ENCODE measurements at places on chromosomes 1 and 21.

- DNase-seq: no peak
Observed at GRCh38 chr1:93828367-93828755, 50.6 kb downstream of the DNTTIP2 start.

GRCh38 chr1:179637211-179637860 lies 45.7 kb downstream of the TDRD5 start:
- no peak for DNase-seq

DNA sequence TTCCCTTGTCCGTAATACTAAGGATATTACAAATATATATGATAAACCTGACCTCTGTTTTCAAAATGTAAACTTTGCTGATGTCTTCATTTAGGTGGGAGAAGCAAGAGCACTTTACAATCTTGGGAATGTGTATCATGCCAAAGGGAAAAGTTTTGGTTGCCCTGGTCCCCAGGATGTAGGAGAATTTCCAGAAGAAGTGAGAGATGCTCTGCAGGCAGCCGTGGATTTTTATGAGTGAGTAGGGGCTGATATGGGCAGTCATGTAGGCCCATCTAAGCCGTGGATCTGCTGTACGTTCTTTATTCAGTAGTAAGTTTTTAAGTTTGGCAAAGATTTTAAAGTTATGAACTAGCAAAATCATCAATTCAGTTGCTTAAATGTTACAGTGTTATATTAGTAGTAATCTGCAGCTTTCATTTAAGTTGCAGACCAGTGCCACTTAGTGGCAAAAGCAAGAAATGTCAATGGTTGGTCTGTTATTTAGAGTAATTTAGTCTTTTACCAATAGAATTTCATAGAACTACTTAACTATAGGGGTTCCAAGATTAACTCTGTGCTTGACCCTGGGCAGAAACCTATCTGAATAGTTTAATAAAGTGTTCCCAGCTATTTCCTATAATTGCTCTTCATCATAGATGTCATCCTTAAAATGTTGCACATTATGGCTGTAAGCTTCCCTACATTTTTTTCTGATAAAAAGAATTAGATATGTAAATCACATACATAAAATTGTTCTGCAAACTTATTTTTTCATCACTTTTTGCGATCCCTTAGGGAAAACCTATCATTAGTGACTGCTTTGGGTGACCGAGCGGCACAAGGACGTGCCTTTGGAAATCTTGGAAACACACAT lies 21.3 kb downstream of the GPSM2 start:
- peak; percentile 55 for DNase-seq

GRCh38 chr21:29193072-29193471 lies 62.6 kb downstream of the MAP3K7CL start:
- no peak for DNase-seq

Data from foreskin melanocyte (primary cell).